ENCODE measurements at places on chromosomes 6 and 20. TPM values are rescaled to one million over a fixed set of nuclear protein-coding genes. Genes with fewer than 3 reads are reported as not detected.

ENTPD6 gene
- total RNA-seq = 75.6 TPM

SAMD5 gene
- total RNA-seq = 2.4 TPM

DNA sequence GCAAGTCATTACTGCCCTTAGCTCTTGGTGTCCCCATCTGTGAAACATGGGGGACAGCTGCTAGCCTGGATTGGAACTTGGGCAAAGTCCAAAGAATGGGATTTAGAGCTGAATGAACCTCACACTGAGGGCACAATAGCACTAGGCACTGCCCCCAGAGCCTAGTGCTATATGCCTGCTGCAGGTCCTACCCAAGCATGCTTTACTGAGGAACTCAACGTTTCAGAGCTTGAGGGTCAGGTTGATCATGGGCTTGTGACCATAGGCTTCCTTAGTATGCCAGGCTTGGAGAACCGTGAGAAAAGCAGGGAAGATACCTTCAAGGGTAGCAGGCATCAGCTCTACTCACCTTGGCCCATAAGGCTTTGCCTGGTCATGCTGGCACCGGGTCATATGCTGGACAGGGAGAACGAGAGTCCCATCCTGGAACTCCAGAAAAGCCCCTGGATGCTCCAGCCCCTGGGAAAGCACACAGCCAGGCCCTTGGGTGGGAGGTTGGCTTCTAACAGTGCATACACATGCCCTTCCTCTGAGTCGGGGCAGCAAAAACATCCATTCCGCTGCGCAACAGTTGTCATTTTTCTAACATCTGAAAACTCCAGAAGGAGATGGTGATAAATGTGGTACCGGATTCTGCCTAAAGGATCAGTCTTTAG is 29.7 kb downstream of the EIF2S2 start:
- H3K36me3 ChIP-seq = peaks cover 23% of the 10 kb centered on the region
- H3K27me3 ChIP-seq = no peaks in the 10 kb centered on the region
- no peak overlapping the region for H3K4me3 ChIP-seq
- no peak for DNase-seq

- DNase-seq = no peak
- H3K4me3 ChIP-seq = no peak overlapping the region
- H3K27ac ChIP-seq = no peak overlapping the region
- peaks cover 30% of the 10 kb centered on the region for H3K4me1 ChIP-seq
- H3K27me3 ChIP-seq = no peaks in the 10 kb centered on the region
- no peaks in the 10 kb centered on the region for H3K36me3 ChIP-seq
These were observed 236.3 kb downstream of the BCAS1 start for GRCh38 chr20:53834062-53834442.

DNA sequence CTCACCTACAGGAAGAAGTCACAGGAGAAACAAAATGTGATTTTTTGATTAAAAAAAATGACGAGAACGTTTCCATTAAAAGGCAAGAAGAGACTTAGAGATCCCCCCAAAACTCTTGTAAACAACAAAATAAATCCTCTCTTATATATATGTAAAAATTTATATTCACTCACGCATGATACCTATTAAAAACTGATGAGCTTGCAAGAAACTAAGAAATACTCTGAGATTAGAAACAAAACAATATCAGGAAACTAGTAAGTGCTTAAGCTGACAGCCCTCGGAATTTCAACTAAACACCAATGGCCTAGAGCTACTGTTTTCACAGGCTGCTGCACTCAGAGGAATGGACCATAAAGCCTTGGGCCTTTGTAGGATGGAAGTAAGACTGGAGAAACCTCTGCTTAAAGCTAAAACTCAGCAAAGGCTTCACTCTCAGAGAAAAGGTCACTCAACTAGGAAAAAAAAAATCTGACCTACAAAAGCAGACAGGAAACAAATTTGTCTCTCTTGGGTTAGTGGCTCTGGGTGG is 63.0 kb downstream of the MAP3K7 start:
- no peaks in the 10 kb centered on the region for H3K4me1 ChIP-seq
- H3K4me3 ChIP-seq = no peak overlapping the region
- peaks cover 14% of the 10 kb centered on the region for H3K36me3 ChIP-seq

- peaks cover 25% of the 10 kb centered on the region for H3K36me3 ChIP-seq
- no peak overlapping the region for H3K27ac ChIP-seq
- peak; percentile 2 for DNase-seq
- H3K4me3 ChIP-seq = no peak overlapping the region
- H3K27me3 ChIP-seq = no peaks in the 10 kb centered on the region
- H3K4me1 ChIP-seq = peaks cover 11% of the 10 kb centered on the region
These were observed 3.4 kb downstream of the ZNF512B start for GRCh38 chr20:63966172-63966943.

DNA sequence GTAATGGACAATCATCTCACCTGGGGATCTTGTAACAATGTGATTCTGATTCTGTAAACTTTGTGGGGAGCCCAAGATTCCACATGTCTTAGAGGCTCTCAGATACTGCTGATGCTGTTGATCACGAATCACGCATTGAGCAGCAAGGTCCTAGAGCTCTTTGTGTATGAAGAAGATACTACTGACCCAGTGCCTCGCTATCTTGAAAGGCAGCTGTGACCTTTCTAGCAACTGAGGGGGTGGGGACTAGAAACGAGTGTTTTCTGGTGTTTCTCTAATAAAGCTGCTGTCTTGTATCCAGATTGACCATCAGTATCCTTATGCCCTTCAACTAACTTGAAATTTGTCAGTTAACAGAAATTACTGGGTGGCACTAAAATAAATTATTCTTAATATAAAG is 142.9 kb downstream of the MTHFD1L start:
- H3K36me3 ChIP-seq = no peaks in the 10 kb centered on the region
- no peaks in the 10 kb centered on the region for H3K27me3 ChIP-seq
- no peak overlapping the region for H3K27ac ChIP-seq

DNA sequence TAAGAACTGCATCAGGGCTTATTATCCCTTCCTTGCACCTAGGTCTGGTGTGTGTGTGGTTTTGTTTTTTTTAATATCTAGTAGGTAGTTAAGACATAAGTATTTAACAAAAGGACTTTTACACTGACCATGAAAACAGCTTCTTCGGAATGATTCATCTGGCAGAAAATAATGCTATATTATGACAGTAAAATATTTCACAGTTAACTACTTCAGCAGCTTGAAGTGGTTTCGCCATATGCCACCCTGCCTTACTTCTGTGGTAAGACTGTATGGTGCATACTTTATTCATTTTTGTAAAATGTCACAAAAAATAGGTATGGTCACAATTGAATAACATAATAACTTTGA is 858 bp upstream of the PTPRK start:
- no peak overlapping the region for H3K4me3 ChIP-seq
- no peaks in the 10 kb centered on the region for H3K36me3 ChIP-seq
- peak; percentile 7 for DNase-seq
- no peak overlapping the region for H3K27ac ChIP-seq

DNA sequence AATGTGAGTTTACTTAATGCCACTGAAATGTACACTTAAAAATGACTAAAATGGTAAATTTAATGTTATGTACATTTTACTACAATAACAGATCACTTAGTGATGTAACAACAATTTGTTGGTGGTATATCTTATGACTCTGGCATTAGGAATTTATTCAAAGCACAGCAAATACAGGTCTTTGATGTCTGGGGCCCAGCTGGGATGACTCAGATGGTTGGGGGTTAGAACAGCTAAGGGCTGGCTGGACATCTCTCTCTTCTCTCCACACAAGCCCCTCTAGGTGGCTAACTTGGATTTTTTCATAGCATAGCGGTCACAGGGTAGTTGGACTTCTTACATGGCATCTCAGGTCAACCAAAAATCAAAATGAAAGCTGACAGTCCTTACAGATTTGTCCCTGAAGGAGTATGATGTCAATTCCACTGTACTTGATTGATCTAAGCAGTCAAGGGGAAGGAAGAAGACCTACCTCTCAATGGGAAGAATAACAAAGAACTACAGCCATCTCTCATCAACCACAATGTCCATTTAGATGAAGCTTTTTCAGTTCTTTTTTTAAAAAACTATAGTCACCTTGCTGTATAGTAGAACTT is 37.5 kb upstream of the LCA5 start:
- peaks cover 13% of the 10 kb centered on the region for H3K4me1 ChIP-seq
- no peaks in the 10 kb centered on the region for H3K36me3 ChIP-seq
- H3K27ac ChIP-seq = no peak overlapping the region
- no peaks in the 10 kb centered on the region for H3K27me3 ChIP-seq

DNA sequence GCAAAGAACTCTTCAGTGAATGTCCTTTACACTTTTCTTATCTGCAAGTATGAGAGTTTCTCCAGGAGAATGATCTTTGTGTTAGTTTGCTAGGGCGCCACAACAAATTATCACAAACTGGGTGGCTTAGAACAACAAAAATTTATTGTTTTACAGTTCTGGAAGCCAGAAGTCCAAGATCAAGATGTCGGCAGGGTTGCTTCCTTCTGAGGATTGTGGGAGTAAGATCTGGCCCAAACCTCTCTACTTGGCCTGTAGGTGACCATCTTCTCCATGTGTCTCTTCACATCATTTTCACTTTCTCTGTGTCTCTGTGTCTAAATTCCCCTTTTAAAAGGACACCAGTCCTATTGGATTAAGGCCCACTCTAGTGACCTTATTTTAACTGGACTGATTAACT is 103.0 kb downstream of the ADTRP start:
- no peaks in the 10 kb centered on the region for H3K36me3 ChIP-seq
- H3K4me1 ChIP-seq = no peaks in the 10 kb centered on the region
- H3K27me3 ChIP-seq = no peaks in the 10 kb centered on the region
- no peak for DNase-seq
- no peak overlapping the region for H3K27ac ChIP-seq

- H3K4me3 ChIP-seq = no peak overlapping the region
- no peaks in the 10 kb centered on the region for H3K36me3 ChIP-seq
- H3K27ac ChIP-seq = no peak overlapping the region
- no peaks in the 10 kb centered on the region for H3K27me3 ChIP-seq
- no peaks in the 10 kb centered on the region for H3K4me1 ChIP-seq
These were observed 395.3 kb downstream of the TBC1D32 start for GRCh38 chr6:120938876-120939472.

GRCh38 chr6:119110601-119111548 is 32.4 kb upstream of the FAM184A start:
- no peak overlapping the region for H3K4me3 ChIP-seq
- no peaks in the 10 kb centered on the region for H3K27me3 ChIP-seq
- H3K36me3 ChIP-seq = no peaks in the 10 kb centered on the region

- H3K27ac ChIP-seq = no peak overlapping the region
- no peaks in the 10 kb centered on the region for H3K27me3 ChIP-seq
- DNase-seq = no peak
- peaks cover 1% of the 10 kb centered on the region for H3K4me1 ChIP-seq
These were observed 46.8 kb downstream of the FARS2 start for GRCh38 chr6:5308066-5308465.

GRCh38 chr20:53245574-53245973 is 273.4 kb downstream of the TSHZ2 start:
- H3K4me3 ChIP-seq = no peak overlapping the region
- no peaks in the 10 kb centered on the region for H3K27me3 ChIP-seq
- H3K36me3 ChIP-seq = no peaks in the 10 kb centered on the region
- DNase-seq = no peak
- H3K27ac ChIP-seq = no peak overlapping the region
- no peaks in the 10 kb centered on the region for H3K4me1 ChIP-seq

DNA sequence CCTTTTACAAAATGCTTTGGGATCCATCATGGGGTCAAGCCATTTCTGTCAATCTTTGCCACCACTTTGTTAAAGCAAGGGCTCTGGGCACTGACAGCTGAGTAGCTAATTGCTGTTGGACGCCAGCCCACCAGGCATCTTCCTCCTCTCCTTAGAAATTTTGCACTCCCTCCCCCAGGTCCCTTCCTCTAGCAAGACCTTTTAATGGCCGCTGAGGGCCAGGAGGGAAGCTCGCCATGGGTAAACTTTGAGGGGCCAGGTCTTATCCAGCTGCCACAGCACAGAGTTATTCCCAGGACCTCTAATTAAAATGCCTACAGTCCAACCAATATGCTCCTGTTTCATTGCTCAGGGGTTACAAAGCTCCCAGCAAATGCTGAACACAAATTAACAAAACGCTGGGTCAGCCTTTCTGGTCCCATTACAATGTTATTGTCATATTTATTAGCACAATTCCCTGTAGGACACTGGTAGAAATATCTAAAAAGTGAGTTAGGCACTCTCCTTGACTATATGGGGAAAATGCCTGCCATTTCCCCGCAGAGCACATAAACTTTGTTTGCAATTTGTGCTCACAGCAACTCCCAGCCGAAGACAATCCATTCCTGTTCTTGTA is 16.8 kb downstream of the SCML4 start:
- H3K27me3 ChIP-seq = no peaks in the 10 kb centered on the region
- H3K27ac ChIP-seq = no peak overlapping the region
- no peaks in the 10 kb centered on the region for H3K36me3 ChIP-seq
- DNase-seq = no peak
- no peak overlapping the region for H3K4me3 ChIP-seq

- peaks cover 40% of the 10 kb centered on the region for H3K4me1 ChIP-seq
- H3K27me3 ChIP-seq = no peaks in the 10 kb centered on the region
- no peaks in the 10 kb centered on the region for H3K36me3 ChIP-seq
- H3K27ac ChIP-seq = peak overlapping the region; percentile 100
- peak overlapping the region; percentile 77 for H3K4me3 ChIP-seq
These were observed 1.5 kb downstream of the BICRAL start for GRCh38 chr6:42783177-42783875.

DNA sequence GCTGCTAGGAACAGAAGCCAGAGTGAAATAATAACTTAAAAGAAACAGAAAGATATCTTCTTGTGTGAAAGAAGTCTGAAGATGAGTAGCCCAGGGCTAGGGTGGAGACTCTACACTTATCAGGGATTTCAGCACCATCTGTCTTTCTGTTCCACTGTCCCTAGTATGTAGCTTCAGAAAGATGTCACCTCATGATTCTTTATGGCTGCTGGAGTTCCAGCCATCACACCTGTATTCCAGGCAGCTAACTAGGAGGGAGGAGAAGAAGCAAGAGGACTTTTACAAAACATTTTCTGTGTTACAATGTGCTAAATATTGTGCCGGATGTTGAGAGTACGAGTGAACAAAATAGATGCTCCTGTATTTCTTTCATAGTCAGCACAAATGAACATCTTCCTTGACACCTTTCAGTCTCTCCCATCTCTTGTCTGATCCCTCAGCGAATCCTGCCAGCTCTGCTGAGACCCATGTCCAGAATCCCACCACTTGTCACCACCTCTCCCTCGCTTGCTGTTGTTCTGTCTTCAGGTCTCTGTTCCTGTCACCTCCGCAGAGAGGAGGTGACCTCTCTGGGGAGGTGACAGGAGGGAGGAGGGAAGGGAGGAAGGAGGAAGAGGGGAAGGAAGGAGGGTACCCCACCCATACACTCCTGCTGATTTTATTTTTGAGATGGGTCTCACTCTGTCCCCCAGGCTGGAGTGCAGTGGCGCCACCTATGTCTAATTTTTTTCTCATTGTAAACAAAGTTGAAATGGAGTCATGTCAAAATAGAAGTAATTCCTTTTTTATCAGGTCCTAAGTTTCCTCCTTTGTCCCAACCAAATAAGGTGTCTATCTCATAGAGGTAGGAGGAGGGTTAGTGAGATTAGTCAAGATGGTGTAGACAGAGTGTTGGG is 188.9 kb downstream of the TFAP2C start:
- no peaks in the 10 kb centered on the region for H3K36me3 ChIP-seq
- no peak overlapping the region for H3K27ac ChIP-seq
- no peaks in the 10 kb centered on the region for H3K27me3 ChIP-seq
- H3K4me3 ChIP-seq = no peak overlapping the region
- H3K4me1 ChIP-seq = no peaks in the 10 kb centered on the region

Measured in thyroid gland (tissue), 4 donors.